ENCODE measurements at places on chromosomes 2 and 18.
A peak's percentile ranks its signal among the peaks of the same experiment; 100 is the strongest.

DNA sequence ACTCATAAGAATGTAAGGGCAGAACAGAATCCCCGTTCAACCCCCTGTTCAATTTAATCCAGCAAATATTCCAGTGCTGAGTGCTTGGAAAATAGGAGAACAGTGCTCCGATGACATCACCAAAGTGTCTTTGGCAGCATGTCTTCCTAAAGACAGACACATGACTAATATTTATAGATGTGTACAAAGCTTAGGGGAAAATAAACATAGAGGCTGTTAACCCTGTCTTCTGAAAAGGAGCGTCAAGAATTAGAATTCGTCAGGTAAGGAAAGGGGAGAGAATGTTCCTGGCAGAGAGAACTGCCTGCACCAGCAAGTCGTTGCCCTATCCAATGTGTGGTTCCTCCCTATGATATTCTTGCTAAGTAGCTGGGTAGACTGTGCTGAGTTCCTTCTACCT is 72.7 kb downstream of the PLB1 start:
- no peak for DNase-seq

- DNase-seq = no peak
These were observed 5.7 kb upstream of the GPR35 start for GRCh38 chr2:240619506-240620148.

GRCh38 chr18:33585431-33585775 is 7.4 kb downstream of the ASXL3 start:
- no peak for DNase-seq

GRCh38 chr2:120863146-120863545 is 127.5 kb downstream of the GLI2 start:
- DNase-seq = no peak

GRCh38 chr2:86297382-86298147 is 39.9 kb downstream of the REEP1 start:
- DNase-seq = no peak

GRCh38 chr2:225697936-225698335 is 298.4 kb downstream of the NYAP2 start:
- no peak for DNase-seq

- DNase-seq = no peak
These were observed 41.4 kb downstream of the B4GALT6 start for GRCh38 chr18:31643003-31643402.

- DNase-seq = no peak
These were observed 7.8 kb downstream of the AFG3L2 start for GRCh38 chr18:12369211-12369610.

- no peak for DNase-seq
These were observed 330.7 kb downstream of the AGPS start for GRCh38 chr2:177723235-177723634.

- no peak for DNase-seq
These were observed 298.4 kb downstream of the LPIN1 start for GRCh38 chr2:12044857-12045256.

GRCh38 chr2:191171708-191172355 is 21.0 kb upstream of the STAT4 start:
- DNase-seq = no peak

- DNase-seq = no peak
These were observed 70.3 kb downstream of the SCN1A start for GRCh38 chr2:166057370-166058164.

- no peak for DNase-seq
These were observed 267.4 kb upstream of the RAB6C start for GRCh38 chr2:129711816-129712675.

- no peak for DNase-seq
These were observed 145.2 kb upstream of the COPS8 start for GRCh38 chr2:236940497-236940896.

DNA sequence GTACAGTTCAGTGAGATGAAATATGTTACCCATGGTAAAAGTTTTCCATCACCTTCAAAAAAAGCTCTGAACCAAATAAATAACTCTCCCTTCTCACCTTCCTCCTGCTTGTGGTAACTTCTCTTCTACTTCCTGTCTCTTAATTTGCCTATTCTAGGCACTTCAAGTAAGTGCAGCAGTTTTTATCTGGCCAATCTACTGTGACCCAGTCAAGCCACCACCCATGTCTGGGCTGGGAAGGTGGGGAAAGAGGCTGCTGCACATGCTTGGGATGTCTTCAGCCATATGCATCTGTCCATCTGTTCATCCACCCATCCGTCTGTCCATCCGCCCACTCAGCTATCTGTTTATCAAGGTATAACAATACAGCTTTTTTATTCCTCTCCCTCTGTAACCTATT is 31.6 kb downstream of the ZNF532 start:
- DNase-seq = no peak

GRCh38 chr2:212414767-212415211 is 123.8 kb downstream of the ERBB4 start:
- no peak for DNase-seq

GRCh38 chr18:56067969-56068671 is 480.1 kb upstream of the TCF4 start:
- no peak for DNase-seq

DNA sequence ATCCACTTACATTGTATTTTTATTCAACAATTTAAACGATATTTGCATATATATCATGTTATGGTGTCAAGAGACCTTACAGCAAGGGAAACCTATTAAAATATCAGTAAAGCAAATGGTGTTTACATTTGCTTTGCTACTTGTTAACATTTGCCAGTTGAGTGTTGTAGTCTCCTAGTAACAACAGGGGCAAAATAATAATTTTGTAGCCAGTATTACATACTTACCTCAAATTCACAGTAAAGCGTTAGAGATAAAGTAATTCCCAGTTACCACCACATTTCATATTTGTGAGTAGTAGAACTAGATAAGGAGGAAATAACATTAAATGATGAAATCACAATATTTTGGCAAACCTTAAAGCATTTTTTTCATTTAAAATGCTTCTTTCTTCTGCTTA is 71.3 kb downstream of the FASTKD2 start:
- DNase-seq = no peak

GRCh38 chr2:230828272-230828961 is 36.3 kb upstream of the ITM2C start:
- no peak for DNase-seq

GRCh38 chr2:98547092-98547790 is 61.1 kb downstream of the COA5 start:
- DNase-seq = no peak

- no peak for DNase-seq
These were observed 27.1 kb downstream of the LIPG start for GRCh38 chr18:49588971-49589370.

DNA sequence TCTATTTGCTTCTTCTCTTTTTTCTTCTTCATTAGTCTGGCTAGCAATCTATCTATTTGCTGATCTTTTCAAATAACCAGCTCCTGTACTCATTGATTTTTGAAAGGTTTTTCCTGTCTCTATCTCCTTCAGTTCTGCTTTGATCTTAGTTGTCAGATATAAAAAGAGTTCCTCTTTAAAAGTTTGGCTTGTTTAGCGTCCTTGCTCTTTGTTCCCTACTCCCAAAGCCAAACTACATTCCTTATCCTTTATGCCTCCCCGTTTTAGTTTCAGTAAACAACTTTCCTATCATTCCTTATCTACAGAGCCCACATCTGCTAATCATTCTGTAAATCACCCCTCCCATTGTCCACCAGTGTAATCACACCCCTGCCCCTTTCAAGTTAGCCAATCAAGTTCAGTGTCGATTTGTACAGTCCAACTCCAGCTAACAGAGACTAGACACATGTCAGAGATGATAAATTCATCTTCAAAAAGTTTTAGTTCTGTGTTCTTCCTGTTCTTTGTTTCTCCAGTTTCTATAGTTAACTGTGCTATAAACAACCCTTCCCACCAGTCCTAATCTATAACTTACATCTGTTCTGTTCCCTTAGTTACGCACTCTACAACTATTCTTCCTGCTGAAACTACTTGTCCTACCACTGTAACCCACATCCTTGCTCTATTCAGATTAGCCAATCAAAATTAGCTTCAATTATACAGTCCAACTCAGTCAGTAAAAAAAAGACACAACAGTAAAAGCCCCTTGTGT is 44.4 kb downstream of the TFPI start:
- DNase-seq = no peak

GRCh38 chr2:201883606-201884369 is 77.5 kb downstream of the CDK15 start:
- DNase-seq = no peak

DNA sequence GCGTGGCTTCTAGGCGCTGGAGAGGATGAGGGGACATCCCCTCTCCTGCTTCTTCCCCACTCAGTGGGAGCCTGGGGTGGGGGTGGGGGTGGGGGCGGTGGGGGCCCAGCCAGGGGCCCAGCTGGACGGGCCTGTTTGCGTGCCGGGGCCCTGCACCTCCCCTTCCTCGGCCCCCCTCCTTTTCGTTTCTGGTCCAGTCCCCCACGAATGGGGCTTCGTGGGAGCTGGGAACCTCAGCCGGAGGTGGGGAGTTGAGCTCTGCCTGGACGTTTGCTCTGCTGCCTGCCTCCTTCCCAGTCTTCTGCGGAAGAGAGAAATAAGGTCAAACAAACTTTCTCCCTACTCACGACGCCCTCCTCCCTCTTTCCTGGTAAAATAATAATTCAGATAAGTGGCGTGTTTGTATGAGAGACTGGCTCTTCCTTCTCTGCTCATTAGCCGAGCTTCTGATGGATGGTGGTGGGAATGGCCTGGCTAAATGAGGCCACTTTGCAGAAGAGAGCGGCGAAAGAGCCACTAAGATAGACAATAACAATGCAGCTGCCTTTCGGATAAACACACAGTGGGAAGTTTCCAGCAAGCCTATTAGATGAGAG is 782 bp downstream of the MTA3 start:
- DNase-seq = no peak

GRCh38 chr18:54529444-54529843 is 61.6 kb upstream of the DYNAP start:
- no peak for DNase-seq

GRCh38 chr2:88690591-88691338 is 708 bp upstream of the RPIA start:
- peak; percentile 14 for DNase-seq

DNA sequence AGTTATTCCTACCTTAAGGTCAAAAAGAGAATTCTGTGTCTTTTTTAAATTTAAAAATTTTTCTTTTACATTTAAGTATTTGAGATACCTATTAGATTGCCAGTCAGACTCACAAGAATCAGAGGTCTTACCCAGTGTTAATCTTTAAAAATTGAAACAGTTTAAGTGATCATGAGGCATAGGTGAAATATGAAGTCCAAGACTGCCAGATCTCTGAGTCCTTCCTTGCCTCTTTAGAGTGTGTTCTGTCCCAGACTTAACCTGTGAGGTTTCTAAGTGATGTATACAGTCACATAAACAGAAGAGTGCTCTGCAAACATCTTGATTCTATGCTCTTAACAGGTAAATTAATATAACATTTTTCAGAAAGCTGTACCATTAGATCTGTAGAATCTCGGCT is 40.6 kb downstream of the ACTR3 start:
- no peak for DNase-seq

DNA sequence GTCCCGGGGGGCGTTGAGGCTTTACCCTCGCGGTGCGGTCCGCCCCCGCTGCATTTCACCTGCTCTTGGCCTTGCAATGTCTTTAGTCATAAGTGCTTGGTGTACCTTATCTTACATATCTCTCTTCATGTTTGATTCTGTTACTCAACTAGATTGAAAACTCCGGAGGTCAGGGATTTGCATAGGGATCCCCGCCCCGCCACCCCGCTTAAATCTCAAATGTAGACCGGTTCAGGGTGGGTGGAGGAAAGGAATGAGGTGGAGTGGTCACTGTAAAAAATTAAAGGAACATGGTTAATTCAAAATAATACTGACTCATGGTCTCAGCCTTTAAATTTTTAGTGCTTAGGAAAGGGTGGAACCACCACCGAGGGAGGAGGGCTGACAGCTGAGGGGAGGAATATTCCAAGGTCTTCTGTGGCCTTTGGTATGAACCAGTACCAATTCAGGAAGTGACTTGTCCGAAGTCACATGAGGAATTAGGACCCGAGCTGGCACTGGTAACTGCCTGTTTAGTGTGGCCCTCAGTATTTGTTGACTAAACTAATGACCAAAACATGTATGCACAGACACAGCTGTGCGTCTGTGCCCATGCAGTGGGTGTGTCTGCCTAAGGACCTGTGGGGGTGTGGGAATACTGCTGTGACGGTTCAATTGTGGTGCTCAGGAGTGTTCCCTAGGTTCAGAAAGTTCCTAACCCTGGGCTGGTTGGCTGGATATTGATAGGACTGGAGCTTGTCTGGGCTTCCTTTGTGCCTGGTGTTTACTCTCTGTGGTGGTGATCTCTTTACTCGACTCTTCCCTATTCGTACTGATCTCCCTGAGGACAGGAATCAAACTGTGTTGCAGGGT is 1.0 kb downstream of the PLEKHB2 start:
- DNase-seq = no peak
